Pancreas (tissue), 10 donors: ENCODE measurements at places on chromosomes 12 and 14. TPM values are rescaled to one million over a fixed set of nuclear protein-coding genes. Genes with fewer than 3 reads are reported as not detected.

Gene SPIC
- not detected for total RNA-seq

- H3K27ac ChIP-seq: no peak overlapping the region
- H3K4me3 ChIP-seq: no peak overlapping the region
- H3K4me1 ChIP-seq: no peaks in the 10 kb centered on the region
- H3K36me3 ChIP-seq: no peaks in the 10 kb centered on the region
Observed at GRCh38 chr14:90846511-90846910, 30.3 kb upstream of the TTC7B start.

DNA sequence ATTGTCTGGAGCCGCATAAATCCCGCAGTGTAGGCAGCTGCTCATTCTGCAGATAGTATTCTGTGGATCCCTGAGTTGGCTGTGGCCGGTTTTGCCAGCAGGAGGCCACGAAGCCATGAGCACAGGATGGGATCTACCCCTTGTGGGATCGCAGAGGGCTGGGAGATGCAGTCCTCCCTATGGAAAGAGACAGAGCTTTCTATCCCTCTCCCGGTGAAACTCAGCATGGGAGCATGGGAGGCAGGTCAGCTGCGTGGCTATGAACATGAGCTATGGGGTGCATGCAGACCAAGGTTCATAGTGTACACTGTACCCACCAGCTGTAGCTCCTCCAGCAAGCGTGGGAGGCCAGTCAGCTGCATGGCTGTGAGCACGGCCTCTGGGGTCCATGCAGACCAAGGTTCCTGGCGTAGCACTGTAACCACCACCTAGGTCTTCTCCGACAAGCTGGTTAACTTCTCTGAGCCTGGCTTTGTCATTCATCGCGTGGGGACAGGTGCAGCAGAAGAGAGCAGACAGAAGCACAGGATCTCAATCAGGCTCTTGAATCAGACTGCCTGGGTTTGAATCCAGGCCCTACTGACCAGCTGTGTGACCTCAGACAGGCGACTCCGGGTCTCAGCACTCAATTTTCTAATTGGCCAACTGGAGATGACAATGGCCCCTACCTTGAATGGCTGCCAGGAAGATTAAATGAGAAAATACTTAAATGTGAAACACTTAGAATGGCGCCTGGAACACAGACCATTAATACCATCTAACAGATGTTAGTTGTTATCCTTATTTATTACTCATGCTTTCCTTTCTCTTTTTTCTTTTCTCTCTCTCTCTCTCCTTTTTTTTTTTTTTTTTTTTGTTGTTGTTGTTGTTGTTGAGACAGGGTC lies 6.0 kb downstream of the BDKRB1 start:
- no peaks in the 10 kb centered on the region for H3K27me3 ChIP-seq
- H3K36me3 ChIP-seq: no peaks in the 10 kb centered on the region
- DNase-seq: peak; percentile 72
- no peak overlapping the region for H3K4me3 ChIP-seq

Gene RAPGEF3
- total RNA-seq: 5.8 TPM

- no peak overlapping the region for H3K4me3 ChIP-seq
- no peaks in the 10 kb centered on the region for H3K36me3 ChIP-seq
- no peak overlapping the region for H3K27ac ChIP-seq
- H3K27me3 ChIP-seq: no peaks in the 10 kb centered on the region
Observed at GRCh38 chr14:76742966-76743365, 18.3 kb upstream of the VASH1 start.

GRCh38 chr12:53268630-53269562 lies 797 bp downstream of the ESPL1 start:
- DNase-seq: no peak
- H3K27me3 ChIP-seq: no peaks in the 10 kb centered on the region
- peak overlapping the region; percentile 60 for H3K4me3 ChIP-seq
- peaks cover 5% of the 10 kb centered on the region for H3K4me1 ChIP-seq

- H3K27me3 ChIP-seq: no peaks in the 10 kb centered on the region
- H3K27ac ChIP-seq: no peak overlapping the region
- no peaks in the 10 kb centered on the region for H3K36me3 ChIP-seq
- no peak overlapping the region for H3K4me3 ChIP-seq
- no peaks in the 10 kb centered on the region for H3K4me1 ChIP-seq
Observed at GRCh38 chr12:91127751-91128150, 16.5 kb upstream of the LUM start.

- no peak overlapping the region for H3K27ac ChIP-seq
- H3K4me3 ChIP-seq: no peak overlapping the region
- no peaks in the 10 kb centered on the region for H3K4me1 ChIP-seq
- no peak for DNase-seq
Observed at GRCh38 chr12:81196595-81196994, 118.7 kb downstream of the ACSS3 start.

- H3K27me3 ChIP-seq: no peaks in the 10 kb centered on the region
- H3K4me3 ChIP-seq: no peak overlapping the region
- DNase-seq: no peak
- H3K36me3 ChIP-seq: no peaks in the 10 kb centered on the region
- H3K27ac ChIP-seq: no peak overlapping the region
- no peaks in the 10 kb centered on the region for H3K4me1 ChIP-seq
Observed at GRCh38 chr14:100872259-100873095, 31.0 kb downstream of the RTL1 start.

DNA sequence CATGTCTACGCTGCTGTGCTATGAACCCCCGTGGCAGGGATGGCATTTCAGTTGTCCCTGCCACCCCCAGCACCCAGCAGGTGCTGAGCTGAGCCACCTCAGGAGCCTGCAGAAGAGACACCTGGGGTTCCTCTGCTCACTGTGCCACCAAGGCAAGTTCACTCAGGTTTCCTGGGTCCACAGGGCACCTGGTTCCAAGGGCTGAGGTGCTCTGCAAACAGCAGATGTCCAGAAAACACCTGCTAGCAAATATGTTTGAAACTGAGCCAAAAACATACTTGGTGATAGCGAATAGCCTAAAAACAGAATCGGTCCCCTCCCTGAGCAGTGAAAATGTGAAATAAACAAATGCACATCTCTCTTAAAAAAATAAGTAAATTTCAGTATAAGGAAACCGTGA lies 35.6 kb upstream of the GPR68 start:
- no peaks in the 10 kb centered on the region for H3K27me3 ChIP-seq
- no peak overlapping the region for H3K27ac ChIP-seq
- no peak for DNase-seq

DNA sequence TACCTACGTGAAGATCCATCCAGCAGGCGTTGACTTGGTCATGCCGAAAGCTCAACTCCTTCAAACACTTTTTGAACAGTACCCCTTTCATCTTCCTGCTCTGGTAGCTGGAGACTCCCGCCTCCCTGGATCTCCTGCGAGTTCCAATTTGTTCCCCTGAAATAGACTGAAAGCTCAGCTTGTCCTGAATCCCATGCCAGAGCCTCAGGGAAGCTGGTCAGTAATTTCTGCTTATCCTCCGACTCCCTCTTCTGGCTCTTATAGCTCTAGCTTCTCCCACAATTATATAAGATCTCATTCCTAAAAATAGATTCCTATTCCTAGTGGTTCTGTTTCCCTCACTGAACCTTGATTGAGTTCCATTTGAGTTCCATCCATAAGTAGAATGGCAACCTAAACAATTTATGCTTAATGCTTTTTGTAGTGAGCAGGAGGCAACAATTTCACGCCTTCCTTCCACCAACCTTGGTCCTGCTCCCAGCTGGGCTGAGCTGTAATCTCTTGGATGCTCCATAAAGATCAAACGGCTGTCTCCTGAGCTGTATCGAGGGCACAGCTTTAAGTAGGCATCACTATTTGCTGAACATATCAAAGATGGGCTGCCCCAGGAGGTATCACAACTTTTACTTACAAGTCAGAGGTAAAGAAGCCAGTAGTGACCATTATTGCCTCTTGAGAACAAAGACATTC lies 8.0 kb upstream of the TMEM132C start:
- no peak for DNase-seq
- H3K27ac ChIP-seq: no peak overlapping the region
- H3K4me3 ChIP-seq: no peak overlapping the region
- no peaks in the 10 kb centered on the region for H3K36me3 ChIP-seq
- no peaks in the 10 kb centered on the region for H3K27me3 ChIP-seq

Gene POTEM
- total RNA-seq: not detected

DNA sequence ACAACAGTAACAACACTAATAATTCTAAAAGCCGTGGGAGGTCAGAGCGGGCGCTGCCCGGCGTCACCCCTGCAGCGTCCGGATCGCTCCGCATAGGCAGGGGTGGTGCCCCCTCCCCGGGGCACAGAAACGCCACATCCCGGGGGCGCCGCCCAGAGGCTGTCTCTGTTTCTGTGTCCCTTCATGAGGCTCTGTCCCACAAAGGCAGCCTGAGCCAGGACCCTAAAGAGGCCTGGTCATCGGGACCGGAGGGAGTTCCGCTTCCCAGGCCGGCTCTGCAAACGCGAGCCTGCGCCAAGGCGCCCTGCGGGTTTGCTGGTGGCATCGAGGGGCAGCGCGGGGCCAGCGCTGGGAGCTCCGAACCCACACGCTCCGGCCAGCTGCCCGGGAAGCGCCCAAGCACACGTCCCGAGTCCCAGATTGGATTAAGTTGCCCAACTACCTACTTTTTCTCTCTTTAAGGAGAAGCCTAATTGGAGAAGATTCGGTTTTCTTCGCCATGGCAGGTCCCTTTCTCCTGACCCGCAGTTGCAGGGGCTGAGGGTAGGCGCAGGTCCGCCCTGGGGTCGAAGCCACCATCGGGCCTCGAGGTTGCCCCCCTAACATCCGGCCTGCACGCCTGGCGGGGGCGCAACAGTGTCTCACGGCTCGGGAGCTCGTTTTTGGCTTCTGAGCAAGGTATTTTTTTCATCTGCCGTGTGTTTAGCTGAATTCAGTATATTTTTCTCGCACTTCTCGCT lies 421.7 kb downstream of the VRK1 start:
- H3K4me1 ChIP-seq: no peaks in the 10 kb centered on the region
- DNase-seq: peak; percentile 51
- H3K27me3 ChIP-seq: peaks cover 16% of the 10 kb centered on the region

- H3K36me3 ChIP-seq: no peaks in the 10 kb centered on the region
- no peak overlapping the region for H3K4me3 ChIP-seq
- no peak for DNase-seq
- no peak overlapping the region for H3K27ac ChIP-seq
Observed at GRCh38 chr12:79927772-79928474, 7.0 kb downstream of the PPP1R12A start.

Gene FAM222A
- 2.8 TPM for total RNA-seq

DNA sequence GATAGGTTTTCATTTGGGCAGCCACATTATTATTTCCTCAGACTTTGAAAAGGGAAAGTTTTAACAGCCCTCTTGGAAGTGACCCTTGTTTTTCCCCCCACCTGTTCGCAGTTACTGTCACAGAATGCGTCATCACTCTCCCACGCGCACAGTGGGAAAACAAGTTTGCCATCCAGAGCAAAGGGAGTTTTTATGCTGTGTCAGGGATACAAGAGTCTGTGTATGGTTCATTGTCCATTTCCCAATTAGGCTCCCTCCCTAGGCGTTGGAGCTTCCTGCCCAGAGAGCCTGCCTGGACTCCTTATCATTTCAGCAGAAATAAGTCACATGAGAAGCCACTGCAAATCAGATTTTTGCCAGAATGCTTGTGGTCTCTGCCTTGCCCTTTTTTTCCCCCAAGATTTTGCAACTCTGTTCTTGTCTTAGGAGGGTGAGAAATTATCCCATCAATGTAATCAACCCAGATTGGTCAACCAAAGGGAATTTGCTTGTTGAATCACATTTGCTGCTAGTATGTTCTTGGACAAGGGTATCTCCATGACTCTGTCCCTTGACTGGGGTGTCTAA lies 104.1 kb downstream of the IGF1 start:
- H3K4me3 ChIP-seq: no peak overlapping the region
- H3K27me3 ChIP-seq: no peaks in the 10 kb centered on the region

Gene DAO
- not detected for total RNA-seq

DNA sequence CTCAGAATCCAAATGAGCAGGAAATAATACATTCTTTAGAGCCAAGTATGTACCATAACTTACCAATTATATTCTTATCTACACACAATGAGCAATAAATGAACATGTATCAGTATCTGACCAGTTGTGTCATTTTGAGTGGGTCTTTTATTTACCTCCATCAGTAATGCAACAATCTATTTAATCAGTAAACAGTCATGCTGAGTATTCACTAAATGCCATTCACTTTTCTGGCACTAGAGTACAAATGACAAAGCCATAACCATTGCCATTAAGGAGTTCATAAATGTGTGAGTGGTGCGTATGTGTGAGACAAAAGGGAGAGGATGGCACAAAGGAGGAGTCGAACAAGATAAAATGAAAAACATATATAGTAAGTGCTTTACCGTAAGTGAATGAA lies 1.5 kb upstream of the STRAP start:
- H3K4me1 ChIP-seq: peaks cover 12% of the 10 kb centered on the region
- no peaks in the 10 kb centered on the region for H3K36me3 ChIP-seq
- no peak overlapping the region for H3K27ac ChIP-seq
- DNase-seq: no peak
- no peaks in the 10 kb centered on the region for H3K27me3 ChIP-seq

DNA sequence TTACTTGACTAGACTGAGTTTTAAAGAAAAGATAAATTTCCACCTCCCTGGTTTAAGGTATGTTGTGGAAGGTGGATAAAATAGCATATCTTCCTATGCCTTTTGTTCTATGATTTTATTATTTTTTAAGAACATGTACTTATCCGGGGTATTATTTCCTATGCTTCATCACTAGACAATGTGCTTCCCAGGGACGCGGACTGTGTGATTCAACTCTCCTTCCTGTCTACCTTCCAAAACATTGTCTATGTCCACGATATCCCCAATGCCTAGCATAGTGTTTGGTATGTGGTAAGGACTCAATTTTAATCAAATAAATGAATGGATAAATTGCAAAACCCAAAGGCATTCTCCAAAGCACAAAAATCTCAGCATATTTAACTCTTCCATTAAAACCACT lies 8.3 kb upstream of the CCND2 start:
- no peak for DNase-seq
- H3K4me1 ChIP-seq: no peaks in the 10 kb centered on the region
- no peaks in the 10 kb centered on the region for H3K27me3 ChIP-seq
- H3K4me3 ChIP-seq: no peak overlapping the region
- no peaks in the 10 kb centered on the region for H3K36me3 ChIP-seq

DNA sequence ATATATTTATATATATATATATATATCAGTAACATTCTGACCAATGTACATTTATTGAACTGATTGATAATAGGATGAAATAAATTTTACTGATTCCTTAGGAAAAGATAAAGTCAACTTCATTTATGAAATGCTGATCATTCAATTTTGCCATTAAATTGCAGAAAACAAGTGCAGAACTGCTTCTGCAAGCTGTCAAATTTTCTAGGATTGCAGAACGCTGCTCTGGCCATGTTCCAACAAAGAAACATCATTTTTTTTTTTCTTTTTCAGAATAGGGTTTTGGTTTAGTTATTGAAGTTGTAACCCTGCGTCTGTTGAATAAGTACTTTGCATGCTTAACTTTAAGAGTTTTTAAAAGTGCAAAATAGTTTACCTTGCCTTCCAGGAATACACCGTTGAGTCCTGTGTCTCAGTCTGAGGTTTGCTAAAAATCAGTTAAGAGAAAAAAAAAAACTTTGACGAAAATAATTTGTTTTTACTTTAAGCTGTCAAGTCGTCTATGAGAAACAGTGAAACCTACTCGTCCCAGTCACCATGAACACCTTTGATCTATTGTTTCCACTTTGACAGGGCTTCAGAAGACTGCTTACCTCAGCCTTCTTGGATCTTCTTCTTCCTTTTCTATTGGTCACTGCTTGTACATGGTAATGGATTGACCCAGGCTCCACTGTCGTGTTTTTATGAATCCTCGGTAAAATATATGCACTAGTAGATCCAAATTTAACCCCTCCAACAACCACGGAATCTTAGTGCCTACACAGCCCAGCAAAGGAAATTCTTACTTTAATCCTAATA lies at the start of gene KERA:
KERA (minus strand) TSS at position 657 of the 798 bp plus-strand sequence. CDS start 1,743 bp downstream, outside the sequence.
- H3K4me1 ChIP-seq: no peaks in the 10 kb centered on the region
- H3K27ac ChIP-seq: no peak within 1 kb of the TSS
- DNase-seq: no peak
- no peaks in the 10 kb centered on the region for H3K27me3 ChIP-seq
- no peak within 1 kb of the TSS for H3K4me3 ChIP-seq
